ENCODE measurements at places on chromosomes 4 and X.

- no peak for DNase-seq
Measured at GRCh38 chrX:47587091-47587891, 5.1 kb downstream of the TIMP1 start.

DNA sequence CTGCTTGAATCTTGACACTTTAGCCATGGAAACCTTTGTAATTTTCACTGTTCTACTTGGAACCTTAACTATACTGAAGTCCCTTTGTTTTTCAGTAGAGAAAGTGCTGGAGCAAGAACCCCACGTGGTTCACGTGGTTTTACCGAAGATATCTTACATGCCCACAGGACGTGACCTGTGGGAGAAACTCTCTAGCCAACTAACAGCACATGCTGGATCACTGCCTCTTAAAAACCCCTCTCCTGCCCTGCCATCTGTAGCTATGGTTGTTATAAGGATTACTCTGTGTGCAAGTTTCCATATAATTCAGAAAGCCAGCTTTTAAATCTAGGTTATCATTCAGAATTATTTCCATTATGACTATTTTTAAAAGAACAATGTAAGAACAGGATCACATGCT lies 30.2 kb downstream of the SPANXD start:
- DNase-seq = no peak

DNA sequence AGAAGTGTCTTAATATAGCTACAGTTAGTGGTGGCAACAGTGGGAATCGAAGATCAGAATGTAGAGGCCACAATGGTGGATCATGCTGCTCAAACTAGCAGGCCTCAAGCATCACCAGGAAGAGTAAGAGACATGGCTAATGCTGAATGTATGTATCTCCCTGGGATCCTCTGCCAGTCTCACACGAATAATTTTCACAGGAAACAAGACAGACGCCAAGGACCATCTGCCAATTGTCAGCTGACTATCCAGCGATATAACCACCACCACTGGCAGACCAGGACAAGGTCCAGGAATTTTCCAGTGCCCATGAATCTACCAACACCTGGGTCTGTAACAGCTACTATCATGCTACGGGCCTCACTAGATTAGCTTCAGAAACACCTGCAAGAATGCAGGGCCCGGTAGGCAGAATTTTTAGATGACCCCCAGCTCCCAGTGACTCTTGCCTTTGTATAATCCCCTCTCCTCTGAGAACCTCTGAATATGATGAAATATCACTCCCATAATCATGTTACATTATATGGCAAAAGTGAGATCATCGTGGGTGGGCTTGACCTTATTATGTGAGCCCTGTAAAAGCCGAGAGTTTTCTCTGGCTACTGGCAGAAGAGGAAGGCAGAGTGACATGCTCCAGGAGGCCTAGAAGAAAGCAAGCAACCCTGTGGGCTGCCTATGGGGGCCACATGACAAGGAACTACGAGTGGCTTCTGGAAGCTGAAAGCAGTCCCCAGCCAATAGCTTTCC lies 429.8 kb downstream of the BCOR start:
- DNase-seq = no peak

DNA sequence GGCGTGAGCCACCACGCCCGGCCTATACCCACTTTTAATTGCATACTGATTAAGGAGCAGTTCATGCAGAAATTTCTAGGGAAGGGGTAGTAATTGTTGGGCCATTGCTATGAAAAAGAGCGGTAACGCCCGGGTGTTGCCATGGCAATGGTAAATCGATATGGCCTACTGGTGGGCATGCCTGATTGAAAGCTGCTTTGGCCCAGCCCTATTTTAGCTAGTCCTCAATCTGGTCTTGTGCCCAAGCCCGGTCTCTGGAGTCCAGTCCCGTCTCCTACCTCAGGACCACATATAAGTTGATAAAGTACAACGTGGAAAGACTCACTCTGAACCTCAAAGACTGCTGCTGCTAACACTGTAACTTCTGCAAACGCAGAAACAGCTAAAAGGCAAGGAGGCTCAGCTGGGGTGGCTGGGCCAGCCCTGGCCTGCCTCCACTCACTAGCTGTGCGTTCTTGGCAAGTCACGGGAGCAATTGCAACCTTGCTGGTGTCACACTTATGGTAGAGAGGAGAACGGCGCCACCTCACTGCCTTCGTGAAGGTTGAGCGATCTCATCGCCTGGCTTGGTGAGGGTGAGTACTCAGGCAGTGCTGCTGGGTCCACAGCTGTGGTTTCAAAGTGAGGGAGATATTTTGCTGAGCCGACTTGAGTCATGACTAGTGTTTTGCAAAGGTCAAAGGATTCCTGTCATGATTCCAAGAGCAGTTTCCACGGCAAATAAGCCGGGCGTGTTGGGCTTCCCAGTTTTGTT lies 57.0 kb upstream of the GRPEL1 start:
- no peak for DNase-seq

DNA sequence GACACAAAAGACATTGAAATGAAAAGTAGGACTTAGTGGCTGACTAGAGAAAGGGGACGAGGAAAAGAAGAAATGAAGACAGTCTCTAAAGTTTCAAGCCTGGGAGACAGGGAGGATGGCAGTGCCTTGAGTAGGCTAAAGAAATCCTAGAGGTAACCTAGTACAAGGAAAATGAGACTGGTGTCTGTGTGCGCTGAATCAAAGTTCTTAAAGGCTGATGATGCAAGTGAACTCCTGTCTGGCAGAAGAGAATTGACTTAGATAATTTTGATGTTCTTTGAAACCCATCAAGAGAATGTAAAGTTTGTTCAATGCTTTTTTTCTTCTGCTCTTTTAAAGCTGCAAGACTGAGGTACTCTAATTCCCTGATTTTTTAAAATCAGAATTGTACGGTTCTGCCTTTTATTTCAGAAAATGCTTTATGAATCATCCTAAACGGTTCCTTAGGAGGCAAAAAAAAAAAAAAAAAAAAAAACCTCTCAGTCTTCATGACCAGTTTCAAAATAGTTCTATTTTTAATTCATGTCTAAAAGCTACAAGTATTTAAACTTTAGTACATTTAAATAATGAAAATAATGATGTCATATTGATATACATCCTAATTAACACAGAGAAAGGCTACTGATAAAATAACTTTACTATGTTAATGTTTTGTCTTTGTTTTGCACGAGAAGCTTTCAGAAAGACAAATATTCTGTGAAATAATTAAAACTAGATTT lies 189.8 kb downstream of the PPP3CA start:
- no peak for DNase-seq

DNA sequence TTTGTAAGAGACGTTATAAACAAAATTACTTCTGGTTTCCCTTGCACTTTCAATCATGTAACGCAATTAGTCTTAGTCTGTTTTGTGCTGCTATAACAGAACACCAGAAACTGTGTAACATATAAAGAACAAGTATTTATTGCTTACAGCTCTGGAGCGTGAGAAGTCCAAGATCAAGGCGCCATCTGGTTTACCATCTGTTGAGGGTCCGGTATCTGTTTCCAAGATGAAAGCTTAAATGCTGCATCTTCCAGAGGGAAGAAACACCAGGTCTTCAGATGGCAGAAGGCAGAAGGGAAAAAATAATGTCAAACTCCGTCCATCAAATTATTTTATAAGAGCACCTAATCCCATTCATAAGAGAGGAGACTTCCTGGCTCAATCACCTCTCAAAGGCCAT lies 474.1 kb downstream of the PDGFC start:
- no peak for DNase-seq

Data from activated CD4-positive, alpha-beta T cell treated with anti-CD3 and anti-CD28 coated beads, Interleukin-10, Interleukin-2, amounts not matched to agents 100 ng/mL and 50 ng/mL, durations not matched to agents 16 hours and 8 hours (primary cell).